NCI-H1105 treated with DMSO at 0.1 percent for 48 hours (cell line): ENCODE measurements at places on chromosomes 13 and 19.

DNA sequence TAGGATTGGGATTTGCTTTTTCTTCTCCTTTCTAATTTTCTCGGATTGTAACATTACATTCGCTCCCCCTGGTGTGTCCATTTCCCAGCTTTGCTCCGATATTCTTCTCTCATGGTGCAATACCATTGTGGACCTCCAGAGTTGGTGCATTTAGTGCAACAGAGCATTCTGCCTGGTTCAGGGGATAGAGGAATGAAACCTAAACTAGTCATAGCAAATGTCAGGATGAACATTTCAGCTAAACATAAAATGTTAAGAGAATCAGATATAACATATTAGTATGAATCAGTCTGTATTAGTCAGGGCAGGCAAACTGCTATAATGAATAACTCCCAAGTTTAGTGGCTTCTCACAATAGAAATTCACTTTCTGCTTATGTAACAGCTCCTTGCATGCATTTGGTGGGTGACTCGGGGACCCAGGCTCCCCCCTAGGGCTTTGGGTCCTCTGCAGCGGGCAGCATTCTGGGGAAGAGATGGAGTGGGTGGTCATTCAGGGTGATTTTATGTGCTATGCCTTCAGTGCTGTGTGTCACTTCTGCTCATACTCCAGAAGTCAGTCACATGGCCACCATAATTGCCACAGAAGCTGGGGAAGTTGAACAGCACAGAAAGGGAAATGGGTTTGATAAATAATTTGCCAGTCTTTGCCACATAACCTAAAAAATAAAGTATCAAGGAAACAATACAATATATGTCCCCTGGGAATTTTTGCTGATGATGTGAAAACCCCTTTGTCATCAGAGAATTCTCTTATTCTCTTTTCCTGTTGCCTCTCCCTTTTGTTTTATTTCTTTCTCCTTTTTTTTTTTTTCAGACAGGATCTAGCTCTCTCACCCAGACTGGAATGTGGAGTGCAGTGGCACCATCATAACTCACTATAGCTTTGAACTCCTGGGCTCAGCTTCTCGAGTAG is 111.0 kb downstream of the HSPH1 start:
- DNase-seq = no peak

DNA sequence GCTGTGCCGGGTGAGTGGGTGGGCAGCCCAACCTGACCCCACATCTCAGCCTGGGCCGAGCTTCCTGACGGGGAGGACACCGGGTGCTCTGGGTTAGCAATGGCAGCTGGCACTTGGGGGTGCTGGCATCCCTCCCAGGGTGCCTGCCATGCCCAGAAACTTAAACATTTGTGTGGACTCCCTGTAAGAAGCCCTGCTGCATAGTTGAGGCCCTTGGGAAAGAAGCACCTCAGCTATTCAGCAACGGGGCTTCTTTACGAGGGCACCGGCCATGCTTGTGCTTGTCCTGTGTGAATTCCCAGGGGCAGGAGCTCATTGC is 33.8 kb upstream of the MEDAG start:
- no peak for DNase-seq

DNA sequence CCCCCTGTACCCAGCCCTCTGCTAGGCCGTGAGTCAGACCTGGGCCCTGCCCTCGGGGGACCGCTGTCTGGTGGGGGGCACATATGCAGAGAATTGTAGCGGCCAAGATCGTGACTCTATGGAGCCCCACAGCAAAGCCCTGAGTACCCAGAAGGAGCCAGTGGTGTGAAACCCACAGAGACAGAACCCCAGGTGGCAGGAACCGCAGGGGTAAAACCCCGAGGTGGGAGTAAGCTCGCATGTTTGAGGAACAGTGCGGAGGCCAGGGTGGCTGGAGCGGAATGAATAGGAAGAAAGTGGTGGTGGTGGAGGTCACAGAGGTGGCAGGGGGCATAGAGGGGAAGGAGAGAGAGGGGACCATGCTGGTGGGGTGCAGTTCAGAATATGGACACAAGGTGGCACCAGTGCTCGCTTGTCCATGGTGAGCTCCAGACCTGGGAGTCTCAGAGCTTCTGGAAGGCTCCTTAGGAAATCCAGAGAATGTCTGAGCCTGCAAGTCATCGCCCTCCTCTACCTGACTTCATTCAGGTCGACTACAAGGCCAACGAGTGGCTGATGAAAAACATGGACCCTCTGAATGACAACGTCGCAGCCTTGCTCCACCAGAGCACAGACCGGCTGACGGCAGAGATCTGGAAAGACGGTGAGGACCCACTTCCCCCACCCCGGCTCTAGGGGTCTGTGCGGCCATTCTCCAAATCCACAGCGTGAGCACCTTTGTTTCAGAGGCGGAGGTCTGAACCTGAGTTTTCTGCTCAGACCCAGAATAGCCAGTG is 48.9 kb downstream of the MYH14 start:
- no peak for DNase-seq

DNA sequence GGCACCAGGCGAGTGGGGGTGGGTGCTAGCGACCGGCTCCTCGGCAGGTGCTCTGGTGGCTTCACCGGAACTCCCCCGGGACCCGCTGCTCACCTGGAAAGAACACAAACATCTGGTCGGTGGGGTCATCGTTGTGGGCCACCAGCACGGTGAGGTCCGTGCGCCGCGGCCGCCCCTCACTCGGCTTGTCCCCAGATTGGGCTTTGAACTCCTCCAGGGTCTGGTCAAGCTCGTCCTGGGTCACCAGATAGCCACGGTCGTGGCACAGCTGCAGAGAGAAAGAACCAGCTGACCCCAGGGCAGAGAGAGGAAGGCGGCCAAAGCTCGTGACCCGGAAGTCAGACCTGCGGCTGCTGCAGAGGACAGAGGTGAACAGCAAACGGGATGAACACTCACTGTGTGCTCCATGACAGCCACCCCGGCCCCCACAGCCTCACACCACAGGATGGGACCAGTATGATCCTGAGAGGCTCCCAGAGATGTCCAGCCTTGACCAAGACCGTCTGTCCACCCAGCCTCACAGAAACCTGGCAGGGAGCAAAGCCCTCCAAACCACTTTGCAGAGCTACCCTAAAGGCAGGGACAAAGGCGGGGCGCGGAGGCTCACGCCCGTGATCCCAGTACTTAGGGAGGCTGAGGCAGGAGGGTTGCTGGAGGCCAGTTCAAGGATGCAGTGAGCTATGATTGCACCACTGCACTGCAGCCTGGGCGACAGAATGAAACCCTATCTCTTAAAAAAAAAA is 1.2 kb downstream of the POLR2E start:
- no peak for DNase-seq

DNA sequence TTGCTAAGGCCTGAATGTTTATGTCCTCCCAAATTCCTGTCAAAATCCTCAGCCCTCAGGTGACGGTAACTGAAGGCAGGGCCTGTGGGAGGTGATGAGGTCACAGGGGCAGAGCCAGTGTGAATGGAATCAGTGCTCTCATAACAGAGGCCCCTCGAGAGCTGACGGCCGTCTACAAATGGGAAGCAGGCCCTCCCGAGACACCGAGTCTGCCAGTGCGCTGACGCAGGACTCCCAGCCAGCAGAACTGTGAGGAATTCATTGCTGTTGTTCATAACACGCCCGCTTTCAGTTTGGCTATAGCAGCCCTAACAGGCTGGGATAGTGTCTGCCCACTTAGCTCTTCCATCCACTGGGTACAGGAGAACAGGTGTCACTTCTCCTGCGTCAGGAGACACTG is 41.2 kb downstream of the CARS2 start:
- DNase-seq = no peak

GRCh38 chr13:40342901-40343300 is 323.5 kb downstream of the FOXO1 start:
- DNase-seq = no peak

GRCh38 chr19:19050104-19050503 is 13.7 kb upstream of the SLC25A42 start:
- DNase-seq = no peak

GRCh38 chr13:44869167-44869566 is 120.1 kb downstream of the NUFIP1 start:
- DNase-seq = no peak

GRCh38 chr13:110390567-110390966 is 83.5 kb downstream of the COL4A2 start:
- no peak for DNase-seq

DNA sequence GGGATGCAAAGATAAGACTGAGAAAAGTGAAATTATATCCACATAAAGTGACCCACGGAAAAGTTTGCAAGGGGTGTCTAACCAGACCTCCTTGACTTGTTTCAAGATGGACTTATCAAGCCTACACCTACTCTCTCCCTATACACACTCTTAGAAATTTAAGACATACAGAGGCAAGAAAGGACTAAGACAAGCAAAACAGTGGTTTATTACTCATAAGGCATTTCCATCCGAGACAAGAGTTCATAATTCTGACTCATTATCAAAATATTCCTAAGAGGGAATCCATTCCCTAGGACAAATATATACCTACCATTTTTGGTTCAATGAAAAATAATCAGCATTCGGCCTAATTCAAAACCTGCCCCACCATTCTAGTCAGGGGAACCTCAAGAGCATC is 232.6 kb upstream of the GPC6 start:
- no peak for DNase-seq

GRCh38 chr13:108408672-108409071 is 139.2 kb downstream of the TNFSF13B start:
- no peak for DNase-seq

DNA sequence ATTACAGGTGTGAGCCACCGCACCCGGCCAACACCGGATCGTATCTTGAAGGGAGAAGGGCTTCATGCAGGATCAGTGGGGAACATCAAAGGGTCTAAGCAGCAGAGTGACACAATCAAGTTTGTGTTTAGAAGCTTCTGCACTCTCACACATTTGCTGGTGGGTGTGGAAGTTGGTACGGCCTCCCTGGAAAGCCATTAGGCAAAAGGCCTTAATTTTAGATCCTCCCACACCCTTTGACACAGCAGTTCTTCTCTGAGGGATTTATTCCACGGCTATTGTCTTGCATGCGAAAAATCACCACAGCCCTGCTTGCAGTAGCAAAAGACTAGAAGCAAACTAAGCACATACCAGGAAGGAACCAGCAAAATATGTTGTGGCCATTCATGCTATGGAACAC is 18.3 kb upstream of the SLC1A5 start:
- no peak for DNase-seq

- DNase-seq = no peak
These were observed 317.3 kb downstream of the ZNF536 start for GRCh38 chr19:30689474-30689873.

DNA sequence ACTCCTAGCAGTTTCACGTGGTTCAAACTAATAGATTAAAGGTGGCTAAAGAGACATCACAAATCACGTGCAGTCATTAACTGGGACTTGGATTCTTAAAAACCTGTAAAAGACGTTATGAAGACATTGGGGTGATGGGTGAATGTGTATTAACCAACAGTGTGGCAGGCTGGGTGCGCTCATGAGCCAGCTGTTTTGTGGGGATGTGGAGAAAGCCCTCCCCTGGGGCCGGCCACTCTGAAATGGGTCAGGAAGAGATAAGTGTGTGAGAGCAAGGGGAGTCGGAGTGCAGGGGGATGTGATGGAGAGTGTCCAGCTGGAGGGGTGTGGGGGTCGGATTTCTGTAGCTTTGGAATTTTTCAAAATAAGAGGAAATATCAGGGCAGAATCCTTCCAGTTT is 10.4 kb downstream of the UPF1 start:
- no peak for DNase-seq

GRCh38 chr13:109856350-109856749 is 70.0 kb upstream of the IRS2 start:
- DNase-seq = no peak

DNA sequence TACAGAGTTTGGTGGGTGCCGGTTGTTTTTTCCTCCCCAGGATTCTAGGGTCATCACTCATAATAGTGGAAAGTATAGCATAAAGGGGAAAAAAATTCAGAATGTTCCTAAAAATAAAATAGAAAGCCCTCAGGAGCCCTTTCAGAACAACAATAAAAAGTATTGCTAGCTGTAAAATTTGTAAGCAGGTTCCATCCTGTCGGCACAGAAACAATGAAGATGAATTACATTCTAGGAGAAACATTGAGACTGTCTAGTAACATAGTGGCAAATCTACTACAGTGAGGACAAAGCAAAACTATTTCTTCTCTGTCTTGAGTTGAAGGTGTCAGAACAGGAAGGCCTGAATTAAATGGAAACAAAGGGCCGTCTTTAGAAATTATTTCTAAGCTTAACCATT is 870.7 kb downstream of the PCDH9 start:
- DNase-seq = no peak

DNA sequence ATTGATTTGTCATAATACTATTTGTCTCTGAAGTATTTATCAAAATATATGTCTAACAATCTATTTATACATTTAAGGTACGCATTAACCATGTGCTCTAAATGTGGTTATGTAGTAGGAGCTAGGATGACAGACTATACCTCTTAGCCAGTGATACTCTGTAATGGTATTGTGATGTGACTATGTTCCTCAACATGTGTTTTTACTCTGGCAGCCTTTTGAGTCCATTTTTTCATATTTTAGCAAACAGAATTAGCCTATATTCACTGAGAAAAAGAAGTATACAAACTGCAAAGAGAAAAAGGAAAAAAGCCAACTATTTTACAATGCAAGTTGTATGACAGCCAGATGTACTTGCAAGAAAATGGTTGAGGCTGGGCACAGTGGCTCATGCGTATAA is 26.7 kb downstream of the MAB21L1 start:
- DNase-seq = no peak

GRCh38 chr13:104530741-104531140 is 1464.5 kb upstream of the SLC10A2 start:
- DNase-seq = no peak

DNA sequence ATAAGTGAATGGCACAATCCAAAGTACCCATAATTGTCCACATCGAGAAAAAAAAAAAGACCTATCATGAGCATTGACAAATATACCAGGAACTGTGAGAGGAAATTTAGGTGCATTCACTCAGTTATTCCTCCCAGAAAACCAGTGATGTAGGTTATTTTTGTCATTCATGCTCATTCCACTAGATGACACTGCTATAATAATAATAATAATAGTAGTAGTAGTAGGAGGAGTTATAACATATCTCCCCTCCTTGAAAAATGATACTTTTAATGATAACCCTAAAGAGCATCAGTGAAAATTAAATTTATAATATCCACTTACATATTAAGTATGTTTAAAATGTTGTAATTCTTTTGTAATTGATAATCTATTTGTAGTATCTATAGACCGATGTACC is 463.9 kb upstream of the MIR17HG start:
- DNase-seq = no peak

DNA sequence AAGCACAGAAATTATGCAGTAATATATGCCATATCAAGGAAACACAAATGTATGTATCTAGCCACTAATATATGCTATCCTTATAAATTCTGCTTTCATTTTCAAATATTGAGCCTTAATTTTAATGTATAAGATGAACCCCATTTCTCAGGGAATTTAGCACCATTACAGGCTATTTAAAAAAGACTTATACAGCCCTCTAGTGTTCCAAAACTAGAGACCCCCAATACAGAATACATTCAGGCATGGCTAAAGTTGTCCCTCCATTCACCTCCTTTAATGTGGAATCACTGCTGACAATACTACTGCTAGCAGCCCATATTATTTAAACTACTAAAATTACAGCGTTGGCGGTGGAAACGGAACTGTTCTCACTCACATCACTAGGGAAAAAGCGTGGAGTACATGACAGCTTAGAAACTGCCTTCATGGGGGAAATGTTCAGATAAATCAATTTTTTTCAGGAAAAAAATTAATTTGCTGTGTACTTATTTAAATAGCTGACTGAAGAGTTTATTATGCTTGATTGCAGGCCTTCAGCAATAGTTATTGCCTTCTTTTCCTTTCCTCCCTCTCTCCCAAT is 541.0 kb downstream of the PCDH9 start:
- peak; percentile 27 for DNase-seq
